ENCODE measurements at places on chromosomes 1 and 21.

- DNase-seq: peak; percentile 44
Observed at GRCh38 chr1:198641501-198641900, 2.7 kb downstream of the PTPRC start.

- no peak for DNase-seq
Observed at GRCh38 chr1:156124557-156125483, 10.3 kb downstream of the LMNA start.

GRCh38 chr21:33258475-33258874 lies 7.7 kb upstream of the IL10RB start:
- DNase-seq: no peak

- no peak for DNase-seq
Observed at GRCh38 chr1:3551290-3551678, 60.0 kb downstream of the MEGF6 start.

DNA sequence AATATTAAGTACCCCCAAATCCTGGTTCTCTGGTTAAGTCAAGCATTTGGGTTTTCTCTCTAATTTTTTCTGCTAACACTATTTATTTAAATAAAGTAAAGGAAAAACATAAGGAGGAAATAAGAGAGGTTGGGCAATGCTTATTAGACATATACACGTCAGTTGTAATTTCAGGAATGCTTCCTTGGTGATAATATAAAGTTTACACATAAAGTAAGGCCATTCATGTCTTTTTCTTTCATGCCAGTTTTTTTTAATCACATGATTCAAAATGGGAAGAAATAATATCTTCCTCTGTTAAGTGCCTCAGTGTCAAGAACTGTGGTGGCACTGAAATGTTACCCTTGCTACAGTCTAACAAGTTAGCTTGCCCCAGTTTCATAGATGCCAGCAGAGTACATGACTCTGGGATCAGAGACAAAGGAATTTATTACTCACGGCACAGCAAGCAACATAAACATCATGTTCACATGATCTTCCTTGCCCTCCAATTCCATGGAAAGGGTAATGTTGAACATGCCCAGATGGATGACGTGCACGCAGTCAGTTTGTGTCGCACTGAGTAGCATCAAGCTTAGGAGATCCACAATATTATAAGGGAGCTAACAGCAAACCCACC lies 184.9 kb downstream of the PLA2G4A start:
- DNase-seq: no peak

DNA sequence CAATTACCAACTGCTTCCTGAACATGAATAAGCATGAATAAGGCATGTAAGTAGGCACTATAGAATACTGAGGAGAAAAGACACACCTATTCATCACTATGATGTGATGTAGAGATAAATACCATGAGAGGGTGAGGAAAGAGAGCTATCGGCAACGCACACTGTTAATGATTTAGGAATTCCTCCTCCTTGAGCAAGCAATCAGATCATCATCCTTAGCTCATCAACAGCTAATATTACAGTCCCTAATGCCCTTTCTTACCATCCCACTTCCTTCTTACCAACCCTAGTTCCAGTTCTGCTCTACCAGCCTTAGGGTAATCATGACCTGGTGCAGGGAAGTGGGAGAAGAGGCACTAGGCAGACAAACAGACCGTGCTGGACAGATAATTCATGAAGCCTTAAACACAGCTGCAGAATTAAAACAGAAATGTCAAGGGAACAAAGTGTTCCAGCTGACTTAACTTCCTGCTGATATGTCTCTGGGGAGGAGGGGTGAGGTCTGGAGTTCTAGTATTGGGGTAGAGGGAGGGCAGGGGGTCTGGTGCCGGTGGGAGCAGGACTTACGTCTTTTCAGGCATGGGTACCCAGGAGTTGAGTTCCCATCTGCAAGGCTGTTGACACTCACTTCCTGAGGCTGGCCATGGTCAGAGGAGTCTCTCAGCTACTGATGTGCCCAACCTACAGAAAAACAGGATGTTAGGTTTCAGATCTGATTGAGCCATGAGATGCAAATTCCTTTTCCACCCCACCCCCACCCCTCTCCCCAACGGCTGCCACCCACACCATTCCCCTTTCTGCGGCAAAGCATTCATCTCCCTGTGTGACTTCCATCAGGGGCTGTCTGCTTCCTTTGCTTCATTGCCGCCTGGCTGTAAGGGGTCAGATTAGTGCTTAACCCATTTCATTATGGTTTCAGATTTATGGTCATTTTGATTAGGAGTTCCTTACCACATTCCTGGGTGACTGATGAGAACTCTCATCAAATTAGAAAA lies 12.6 kb upstream of the RCSD1 start:
- peak; percentile 45 for DNase-seq

GRCh38 chr1:198681831-198682759 lies 43.3 kb downstream of the PTPRC start:
- DNase-seq: peak; percentile 91

DNA sequence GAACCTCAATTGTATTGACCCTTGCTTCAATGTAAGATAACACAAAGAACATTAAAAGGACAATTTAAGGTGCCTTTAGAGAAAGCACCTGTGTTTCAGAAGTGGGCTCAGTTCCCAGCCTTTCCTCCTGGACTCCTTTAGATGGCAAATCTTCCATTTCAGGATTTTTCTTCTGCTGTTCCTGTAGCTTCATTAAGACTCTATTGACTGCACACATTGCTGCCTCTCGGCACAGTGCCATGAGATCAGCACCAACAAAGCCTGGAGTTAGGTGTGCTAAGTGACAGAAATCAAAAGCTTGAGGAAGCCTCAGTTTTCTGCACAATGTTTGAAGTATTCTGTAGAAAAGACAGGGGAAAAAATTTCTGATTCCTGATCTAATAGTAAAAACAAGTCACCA lies 40.6 kb downstream of the NVL start:
- DNase-seq: no peak

- DNase-seq: no peak
Observed at GRCh38 chr1:89682611-89683010, 49.7 kb downstream of the LRRC8C start.

DNA sequence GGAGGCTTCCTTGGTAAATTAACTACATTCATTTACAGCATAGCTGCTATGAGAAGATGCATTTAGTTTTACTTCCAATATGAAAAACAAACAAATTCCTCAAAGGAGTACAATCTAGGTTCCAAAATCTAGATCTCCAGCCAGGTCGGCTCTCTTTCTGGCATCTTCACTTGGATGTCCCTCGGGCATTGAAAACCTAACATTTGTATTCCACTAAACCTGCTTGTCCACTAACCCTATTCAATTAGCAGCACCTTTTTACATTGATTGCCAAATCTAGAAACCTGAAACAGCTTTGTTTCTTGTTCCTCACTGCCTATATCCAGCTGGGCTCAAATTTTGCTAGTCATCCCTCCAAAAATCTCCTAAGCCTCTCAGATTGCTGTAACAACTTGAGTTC lies 14.3 kb upstream of the CXADR start:
- no peak for DNase-seq

- no peak for DNase-seq
Observed at GRCh38 chr1:206666031-206666561, 18.6 kb upstream of the MAPKAPK2 start.

GRCh38 chr1:34419663-34420136 lies 243.0 kb downstream of the C1orf94 start:
- no peak for DNase-seq
